Fibroblast of lung (primary cell): ENCODE measurements at places on chromosomes 6 and 20. TPM values are rescaled to one million over a fixed set of nuclear protein-coding genes. Genes with fewer than 3 reads are reported as not detected.

NOTCH4 gene
- 0.77 and 0.99 TPM in 2 replicates for total RNA-seq

SPATA2 gene
- total RNA-seq, result 1.0 and 2.0 TPM in 2 replicates

ZSCAN31 gene
- total RNA-seq, result 5.0 and 5.9 TPM in 2 replicates

ENPP3 gene
- total RNA-seq, result 0.17 and 0.26 TPM in 2 replicates

SAMD3 gene
- 2.8 and 4.9 TPM in 2 replicates for total RNA-seq

TMEM151B gene
- total RNA-seq, result under 0.01 TPM in 2 replicates

ARFGEF3 gene
- under 0.01 TPM in 2 replicates for total RNA-seq

CEP162 gene
- total RNA-seq, result 7.4 and 9.2 TPM in 2 replicates

ATXN1 gene
- 26.2 and 40.5 TPM in 2 replicates for total RNA-seq
